ENCODE measurements at places on chromosomes 12 and 14. TPM values are rescaled to one million over a fixed set of nuclear protein-coding genes. Genes with fewer than 3 reads are reported as not detected.

RNASE7 gene
- 22.1 TPM for total RNA-seq

- DNase-seq = no peak
Observed at GRCh38 chr12:57146961-57147944, at the start of gene LRP1-AS. TSS of gene LRP1-AS (minus strand) at chr12:57147619.

PRIM1 gene
- total RNA-seq = 3.9 TPM

PPP2R3C gene
- total RNA-seq = 27.3 TPM

- no peak for DNase-seq
Observed at GRCh38 chr14:55756557-55756956, 176.6 kb downstream of the KTN1 start.

DNA sequence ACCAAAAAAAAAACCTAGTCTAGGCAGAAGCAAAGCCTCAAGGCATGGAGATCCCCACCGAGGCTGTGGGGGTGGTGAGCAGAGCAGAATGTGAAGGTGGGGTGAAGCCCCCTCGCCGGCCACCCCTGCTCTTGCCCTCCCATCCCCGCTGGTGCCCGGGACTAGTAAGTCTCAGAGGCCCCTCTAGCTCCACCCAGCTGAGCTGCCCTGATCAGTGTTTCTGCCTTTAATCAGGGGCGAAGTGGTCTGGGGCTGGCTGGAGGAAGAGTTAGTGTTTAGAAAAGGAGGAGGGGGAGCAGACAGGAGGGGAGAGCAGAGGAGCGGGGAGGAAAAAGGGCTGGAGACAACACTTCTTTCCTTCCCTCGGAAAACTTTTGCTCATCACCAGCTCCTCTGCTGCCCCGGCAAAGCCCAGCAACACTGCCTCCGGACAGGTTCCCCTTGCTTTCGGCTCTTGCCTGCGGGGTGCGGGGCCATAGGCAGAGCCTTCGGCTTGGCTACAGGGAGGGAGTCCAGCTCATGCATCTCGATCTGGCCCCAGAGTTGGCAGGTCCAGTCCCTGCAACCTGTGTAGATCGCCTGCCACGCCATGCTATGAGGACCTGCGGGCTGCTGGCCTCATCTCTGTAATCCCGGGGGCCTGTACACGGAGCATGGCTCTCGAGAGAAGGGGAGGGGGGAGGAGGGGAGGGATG lies 3.4 kb upstream of the DLK1 start:
- DNase-seq = no peak

DNA sequence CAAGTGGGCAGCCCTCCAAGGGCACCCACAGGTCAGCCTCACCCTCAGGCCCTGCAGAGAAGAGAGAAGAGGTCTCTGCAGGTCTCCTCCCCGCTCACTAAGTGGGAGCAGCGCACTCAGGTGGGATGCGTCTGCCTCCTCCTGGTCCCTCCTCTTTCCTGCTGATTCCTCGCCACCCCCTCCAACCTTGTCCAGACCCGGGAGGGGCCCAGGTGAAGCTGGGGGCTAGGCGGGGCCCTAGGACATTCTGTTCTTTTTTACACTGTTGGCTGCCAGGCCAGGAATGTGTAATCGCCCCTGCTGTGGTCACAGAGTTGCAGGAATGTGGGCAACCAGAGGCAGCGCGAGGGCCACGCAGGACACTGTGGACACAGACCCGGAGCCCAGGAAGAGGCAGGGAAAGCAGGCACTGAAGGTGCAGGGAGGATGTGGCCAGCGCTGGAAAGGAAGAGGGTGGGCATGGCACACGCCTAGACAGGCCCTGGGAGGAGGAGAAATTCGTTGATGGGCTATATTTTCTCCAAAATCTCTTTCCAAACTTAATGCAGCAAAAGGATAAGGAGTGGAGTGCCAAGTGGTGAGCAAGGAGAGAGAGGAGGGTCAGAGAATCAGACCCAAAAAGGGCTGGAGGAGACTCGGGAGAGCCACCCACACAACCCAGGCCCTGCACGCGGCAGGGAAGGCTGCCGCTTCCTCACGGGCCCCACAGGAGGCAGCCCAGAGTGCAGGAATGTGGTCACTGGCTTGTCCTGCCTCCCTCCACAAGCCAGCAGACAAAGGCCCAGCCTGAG lies 911 bp upstream of the SCNN1A start:
- peak; percentile 64 for DNase-seq

C14orf119 gene
- 46.1 TPM for total RNA-seq

KRT73 gene
- total RNA-seq = not detected

DNA sequence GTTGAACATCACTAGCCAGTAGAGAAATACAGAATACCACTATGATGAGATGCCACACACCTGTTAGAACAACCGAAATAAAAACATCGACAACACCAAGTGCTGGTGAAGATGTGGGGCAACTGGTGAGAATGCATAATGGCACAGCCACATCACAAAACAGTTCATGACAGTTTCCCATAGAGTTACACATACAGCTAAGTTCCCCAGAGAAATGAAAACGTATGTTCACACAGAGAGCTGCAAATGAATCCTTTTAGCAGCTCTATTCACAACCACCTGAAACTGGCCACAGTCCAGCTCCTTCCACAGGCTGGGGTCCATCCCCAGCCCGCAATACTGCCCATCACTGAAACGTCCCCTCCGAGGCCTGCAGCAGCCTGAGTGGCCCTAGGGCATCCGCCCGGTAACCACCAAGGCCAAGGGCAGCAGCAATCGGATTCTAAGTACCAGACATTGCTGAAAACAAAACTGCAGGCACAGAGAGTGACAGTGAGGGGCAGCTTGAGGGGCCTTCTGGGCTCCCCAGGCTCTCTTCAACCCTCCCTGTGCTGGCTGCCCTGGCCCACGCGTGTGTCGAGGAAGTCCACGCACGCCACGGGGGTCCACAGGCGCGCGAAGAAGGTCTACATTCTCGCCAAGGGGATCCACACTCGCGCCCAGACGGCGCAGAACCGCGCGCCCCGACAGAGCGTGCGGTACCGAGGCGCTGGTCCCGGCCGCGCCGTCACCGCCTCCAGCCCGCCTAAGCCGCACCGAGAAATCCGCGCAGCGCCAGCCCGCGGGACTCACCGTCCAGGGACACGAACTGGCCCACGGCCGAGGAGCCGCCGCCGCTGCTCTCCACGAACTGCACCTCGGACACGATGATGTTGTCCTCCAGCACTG lies 903 bp downstream of the BRF1 start:
- no peak for DNase-seq

RNF212B gene
- 0.20 TPM for total RNA-seq

GRCh38 chr12:18428416-18428815 lies 167.1 kb downstream of the PIK3C2G start:
- no peak for DNase-seq

DNA sequence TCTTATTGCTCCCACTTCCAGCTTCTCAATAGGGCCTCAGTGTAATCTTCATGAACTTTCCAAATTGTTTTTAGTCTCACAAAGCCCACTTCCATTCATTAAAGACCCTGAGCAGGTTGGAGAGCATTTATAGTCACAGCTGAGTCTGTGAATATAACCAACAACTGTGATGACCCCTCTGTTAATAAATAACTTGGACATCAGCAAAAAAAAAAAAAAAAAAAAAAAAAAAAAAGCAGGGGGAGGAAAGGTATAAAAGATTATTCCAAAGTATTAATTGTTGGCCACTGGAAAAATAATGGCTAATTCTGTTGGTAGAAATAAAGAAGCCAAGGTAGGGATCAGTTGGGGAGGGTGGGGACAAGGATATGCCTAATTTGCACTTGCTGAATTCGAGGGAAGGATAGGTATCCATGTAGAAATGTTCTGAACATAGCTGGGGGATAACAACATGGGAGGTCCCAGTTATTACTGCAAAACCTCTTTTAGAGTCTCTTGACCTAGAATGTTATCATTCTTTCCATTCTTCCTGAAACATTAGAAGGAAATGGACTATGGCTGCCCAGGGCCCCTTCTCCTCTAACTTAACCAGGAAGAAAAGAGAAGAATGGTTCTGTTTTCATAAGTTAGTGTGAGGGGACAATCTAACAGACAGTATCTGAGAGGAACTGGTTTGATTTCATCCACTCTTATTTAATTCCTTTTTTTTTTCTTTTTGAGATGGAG lies 56.5 kb downstream of the SAMD4A start:
- DNase-seq = no peak

- peak; percentile 12 for DNase-seq
Observed at GRCh38 chr14:104206281-104206904, 68.0 kb downstream of the KIF26A start.

DNA sequence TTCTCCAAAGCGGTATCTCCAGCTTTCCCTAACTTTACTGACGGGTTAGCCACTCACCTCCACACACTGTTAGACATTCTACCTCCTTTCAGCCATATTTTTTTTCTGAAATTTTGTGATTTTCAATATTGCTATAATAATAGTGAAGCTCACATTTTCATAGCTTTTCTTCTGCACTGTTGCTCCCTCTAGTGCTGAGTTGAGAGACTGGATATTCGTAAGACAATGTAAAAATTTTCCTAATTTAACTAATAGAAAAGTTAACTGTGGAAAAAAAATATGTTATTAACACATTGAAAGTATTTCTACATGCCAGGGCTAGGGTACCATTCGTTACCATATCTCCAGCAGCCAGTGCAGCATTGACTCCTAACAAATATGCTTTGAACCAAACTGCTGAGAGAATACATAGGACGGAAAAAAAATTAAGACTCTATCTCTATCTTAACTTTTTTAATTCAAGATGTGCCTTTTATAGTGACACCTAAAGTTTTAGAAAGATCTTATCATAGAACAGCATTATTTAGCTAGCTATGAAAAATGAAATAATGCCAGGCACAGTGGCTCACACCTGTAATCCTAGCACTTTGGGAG lies 48.7 kb upstream of the ABCC9 start:
- DNase-seq = no peak

CLBA1 gene
- total RNA-seq = 17.3 TPM

GRCh38 chr14:31487886-31488285 lies at the start of gene GPR33:
TSS of gene GPR33 (minus strand) at chr14:31488039. CDS start at chr14:31483965, 4,074 bp downstream.
- DNase-seq = no peak

TDRD9 gene
- total RNA-seq = 8.7 TPM

TAS2R50 gene
- total RNA-seq = 1.3 TPM

DNA sequence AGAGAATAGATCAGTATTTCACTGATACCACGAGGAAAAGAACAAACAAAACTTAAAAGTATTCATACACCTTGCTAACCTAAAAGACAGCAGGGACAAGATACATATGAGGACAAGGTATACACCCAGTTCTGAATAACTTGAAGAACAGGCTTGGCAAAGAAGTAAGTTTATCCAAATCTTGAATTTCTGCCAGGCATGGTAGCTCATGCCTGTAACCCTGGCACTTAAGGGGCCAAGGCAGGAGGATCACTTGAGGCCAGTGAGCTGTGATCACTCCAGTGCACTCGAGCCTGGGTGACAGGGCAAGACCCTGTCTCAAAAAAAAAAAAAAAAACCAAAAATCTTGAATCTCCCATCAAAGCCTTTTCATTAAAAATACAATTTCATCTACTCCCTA lies 25.0 kb downstream of the EIF2S1 start:
- no peak for DNase-seq

ATP5F1B gene
- 558 TPM for total RNA-seq

- DNase-seq = no peak
Observed at GRCh38 chr12:969821-970220, 20.3 kb upstream of the RAD52 start.

- no peak for DNase-seq
Observed at GRCh38 chr14:73851000-73851399, 631 bp upstream of the PTGR2 start.

DNA sequence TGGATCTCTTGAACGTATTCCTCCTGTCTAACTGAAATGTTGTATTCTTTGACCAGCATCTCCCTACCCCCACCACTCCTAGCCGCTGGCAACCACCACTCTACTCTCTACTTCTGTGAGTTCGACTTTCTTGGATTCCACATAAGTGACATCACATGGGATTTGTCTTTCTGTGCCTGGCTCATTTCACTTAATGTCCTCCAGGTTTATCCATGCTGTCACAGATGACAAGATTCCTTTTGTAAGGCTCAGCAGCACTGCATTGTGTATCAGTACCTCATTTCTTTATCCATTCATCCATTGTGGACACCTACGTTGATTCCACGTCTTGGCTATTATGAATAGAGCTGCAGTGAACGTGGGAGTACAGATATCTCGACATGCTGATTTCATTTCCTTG lies 10.5 kb downstream of the PRKAB1 start:
- DNase-seq = no peak

USP44 gene
- 2.9 TPM for total RNA-seq

CACNA2D4 gene
- total RNA-seq = 8.6 TPM

DNA sequence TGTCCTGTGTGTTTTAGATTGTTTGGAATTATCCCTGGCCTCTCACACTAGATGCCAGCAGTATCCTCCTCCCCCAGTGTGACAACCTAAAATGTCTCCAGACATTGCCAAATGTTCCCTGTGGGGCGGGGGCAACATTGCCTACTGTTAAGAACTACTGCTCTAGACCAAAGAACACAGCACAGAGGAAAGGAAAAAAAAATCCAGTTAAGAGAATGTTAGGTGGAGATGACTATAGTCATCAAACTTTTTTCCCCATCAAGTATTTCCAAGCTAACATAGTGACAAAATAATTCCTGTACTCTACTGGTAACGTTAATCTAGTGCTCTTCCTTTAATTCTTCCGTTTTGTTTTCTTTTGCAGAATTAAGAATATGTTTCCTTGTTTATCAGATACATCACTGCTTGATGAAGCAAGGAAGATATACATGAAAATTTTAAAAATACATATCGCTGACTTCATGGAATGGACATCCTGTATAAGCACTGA lies 3.5 kb downstream of the CDKN1B start:
- DNase-seq = no peak

GRCh38 chr12:110668480-110669192 lies 20.3 kb downstream of the HVCN1 start:
- no peak for DNase-seq

MSRB3 gene
- 95.3 TPM for total RNA-seq

GRCh38 chr12:1473418-1473817 lies 121.0 kb downstream of the FBXL14 start:
- DNase-seq = no peak

GRCh38 chr12:31896514-31897039 lies 62.6 kb upstream of the RESF1 start:
- peak; percentile 77 for DNase-seq

PLEKHD1 gene
- 0.06 TPM for total RNA-seq

- DNase-seq = no peak
Observed at GRCh38 chr12:108955225-108955835, 65.5 kb downstream of the SVOP start.

- DNase-seq = no peak
Observed at GRCh38 chr12:79557690-79558315, 133.0 kb downstream of the PAWR start.

SERPINA10 gene
- total RNA-seq = 0.32 TPM

DNA sequence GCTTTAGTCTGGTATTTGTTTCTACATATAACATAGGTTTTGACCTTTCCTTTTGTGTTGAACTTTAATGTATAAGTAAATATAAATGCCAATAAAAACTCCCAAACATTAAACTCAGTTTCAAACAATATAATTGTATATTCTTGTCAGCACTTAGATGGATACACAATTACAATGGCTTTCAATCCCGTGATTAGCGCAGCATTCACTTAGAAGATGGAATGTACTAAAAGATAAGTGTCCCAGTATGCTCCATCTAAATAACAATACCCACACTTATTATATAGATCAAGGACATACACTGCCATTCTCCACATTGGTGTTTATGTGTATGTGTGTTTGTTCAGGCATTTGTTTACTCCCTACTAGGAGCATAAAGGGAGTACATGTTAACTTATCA lies 193.1 kb downstream of the SOX5 start:
- DNase-seq = no peak

NXPH4 gene
- total RNA-seq = 0.83 TPM

DPPA3 gene
- total RNA-seq = not detected

- no peak for DNase-seq
Observed at GRCh38 chr12:12432364-12432763, 75.5 kb downstream of the BORCS5 start.

GRCh38 chr14:59101476-59101875 lies 87.0 kb upstream of the DAAM1 start:
- no peak for DNase-seq

Measured in mucosa of gallbladder (tissue), 1 donor.